ENCODE measurements at places on chromosomes 4 and X.

DNA sequence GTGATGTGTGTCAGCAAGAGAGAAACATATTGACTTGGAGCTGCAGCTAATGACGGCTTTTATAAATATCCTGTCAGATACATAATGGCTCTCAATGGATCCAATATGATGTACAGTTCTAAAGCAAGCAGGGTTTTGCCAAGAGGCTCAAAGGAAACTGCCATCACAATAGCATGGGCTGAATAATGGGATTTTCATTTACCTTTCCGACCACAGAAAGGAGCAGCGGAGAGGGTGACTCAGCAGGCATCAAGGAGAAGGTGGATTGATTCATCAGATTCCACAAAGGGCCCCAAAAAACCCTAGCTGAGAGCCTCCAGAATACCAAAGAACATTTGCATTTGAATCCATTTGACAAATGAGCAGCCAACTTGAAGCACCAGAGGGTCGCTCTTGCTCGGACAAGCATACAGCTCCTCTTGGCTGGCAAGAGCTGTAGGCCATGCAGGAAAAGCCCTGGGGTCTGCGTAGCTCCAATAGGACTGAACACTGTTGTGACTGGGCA is 355.7 kb upstream of the NOCT start:
- DNase-seq = no peak

DNA sequence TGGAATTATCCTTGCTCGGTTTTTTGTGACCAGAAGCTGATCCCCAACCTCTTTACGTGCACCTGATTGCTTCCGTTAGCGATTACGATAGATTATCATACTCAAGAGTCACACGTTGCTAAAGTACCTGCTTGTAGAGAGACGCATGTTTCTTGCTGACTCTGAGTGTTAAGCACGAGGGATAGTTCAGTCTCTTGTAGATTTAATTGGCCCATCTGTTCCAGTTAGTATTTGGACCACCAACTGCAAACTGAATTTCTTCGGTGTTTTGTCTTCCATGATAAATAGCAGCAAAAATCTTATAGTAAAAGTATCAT is 516 bp upstream of the COX18 start:
- DNase-seq = no peak

DNA sequence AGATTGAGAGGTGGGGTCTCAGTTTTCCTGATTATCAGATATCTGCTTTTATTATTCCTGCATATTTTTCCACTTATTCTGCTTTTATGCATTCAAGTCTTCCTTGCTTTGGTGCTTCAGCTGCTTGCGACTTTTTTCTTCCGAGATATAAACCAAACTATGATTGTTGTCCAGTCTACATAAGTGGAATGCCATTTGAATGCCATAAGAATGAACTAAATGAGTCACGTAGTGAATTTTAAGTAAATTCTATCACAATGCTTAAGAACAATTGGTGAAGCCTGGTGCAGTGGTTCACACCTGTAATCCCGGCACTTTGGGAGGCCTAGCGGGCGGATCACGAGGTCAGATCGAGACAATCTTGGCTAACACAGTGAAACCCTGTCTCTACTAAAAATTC is 189.1 kb downstream of the PCDH18 start:
- DNase-seq = no peak

DNA sequence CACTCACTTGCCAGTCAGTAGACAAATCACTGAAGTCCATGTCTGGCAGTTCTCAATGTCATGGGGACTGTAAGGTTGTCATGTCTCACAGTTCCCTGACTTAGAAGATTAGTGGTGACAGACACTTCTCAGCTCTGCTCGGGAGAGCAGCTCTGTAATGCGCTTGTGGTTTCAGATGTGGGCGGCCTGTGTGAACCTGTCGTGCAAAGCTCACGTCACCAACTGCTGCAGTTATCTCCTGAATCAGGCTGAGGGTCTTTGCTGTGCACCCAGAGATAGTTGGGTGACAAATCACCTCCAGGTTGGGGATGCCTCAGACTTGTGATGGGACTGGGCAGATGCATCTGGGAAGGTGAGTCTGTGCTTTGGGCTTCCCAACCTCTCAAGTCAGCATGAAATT is at the start of gene IL9R:
TSS of gene IL9R (plus strand) at position 261 of the 400 bp plus-strand sequence. CDS start at position 325, 64 bp downstream.
- no peak for DNase-seq

DNA sequence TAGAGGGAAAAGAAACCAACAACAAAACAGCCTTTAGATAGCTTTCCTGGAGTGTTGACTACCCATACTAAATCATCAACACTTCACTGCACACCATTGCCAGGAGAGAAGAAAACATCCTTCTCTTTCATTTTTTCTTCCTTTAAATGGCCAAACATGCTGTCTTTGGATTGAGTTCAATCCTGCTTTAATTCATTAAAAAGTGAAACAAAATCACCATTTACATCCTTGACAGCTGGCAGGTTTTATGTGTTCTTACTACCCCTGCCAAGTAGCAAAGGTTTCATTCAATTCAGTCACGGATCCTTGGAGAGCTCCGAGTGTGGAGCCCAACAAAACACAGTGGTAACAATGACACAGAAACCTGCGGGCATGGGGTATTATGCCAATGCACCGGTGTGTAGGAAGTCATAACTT is 568.3 kb downstream of the ANKRD50 start:
- no peak for DNase-seq

DNA sequence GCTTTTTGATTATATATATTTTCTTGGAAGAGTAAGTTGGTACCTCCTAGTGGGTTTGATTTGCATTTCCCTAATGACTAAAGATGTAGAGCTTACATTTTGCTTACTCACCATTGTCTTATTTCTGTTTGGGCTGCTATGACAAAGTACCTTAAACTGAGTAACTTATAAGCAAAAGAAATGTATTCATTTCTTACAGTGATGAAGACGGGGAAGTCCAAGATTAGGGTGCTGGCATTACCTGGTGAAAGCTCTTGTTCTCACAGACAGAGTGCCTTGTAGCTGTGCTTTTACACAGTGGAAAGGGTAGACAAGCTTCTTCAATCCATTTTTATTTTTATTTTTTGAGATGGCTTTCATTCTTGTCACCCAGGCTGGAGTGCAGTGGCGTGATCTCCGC is 229.2 kb upstream of the AGA start:
- DNase-seq = no peak

- no peak for DNase-seq
Observed at GRCh38 chr4:150828159-150828558, 186.9 kb downstream of the LRBA start.

DNA sequence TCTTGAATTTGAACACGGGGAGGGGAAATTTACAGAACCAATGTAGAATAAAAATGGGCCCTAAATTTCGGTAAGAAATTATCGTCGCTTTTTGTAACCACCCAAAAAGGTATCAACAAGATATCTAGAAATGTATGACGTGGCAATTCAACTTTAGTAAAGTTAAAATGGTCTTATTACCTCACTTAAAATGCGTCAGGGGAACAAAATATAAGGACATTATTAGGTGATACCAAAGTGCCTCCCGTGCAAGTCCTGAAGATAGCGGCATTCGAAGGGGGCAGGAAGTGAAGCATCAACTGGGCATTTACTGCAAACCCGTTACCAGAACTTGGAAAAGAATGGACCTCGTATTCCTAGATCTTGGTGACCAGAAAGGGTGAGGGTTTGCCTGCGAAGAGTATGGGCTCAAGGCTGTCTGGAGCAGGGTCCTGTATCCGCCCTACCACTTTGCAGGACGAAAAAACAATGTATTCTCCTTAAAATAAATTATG is 980 bp downstream of the AP1S2 start:
- DNase-seq = no peak

DNA sequence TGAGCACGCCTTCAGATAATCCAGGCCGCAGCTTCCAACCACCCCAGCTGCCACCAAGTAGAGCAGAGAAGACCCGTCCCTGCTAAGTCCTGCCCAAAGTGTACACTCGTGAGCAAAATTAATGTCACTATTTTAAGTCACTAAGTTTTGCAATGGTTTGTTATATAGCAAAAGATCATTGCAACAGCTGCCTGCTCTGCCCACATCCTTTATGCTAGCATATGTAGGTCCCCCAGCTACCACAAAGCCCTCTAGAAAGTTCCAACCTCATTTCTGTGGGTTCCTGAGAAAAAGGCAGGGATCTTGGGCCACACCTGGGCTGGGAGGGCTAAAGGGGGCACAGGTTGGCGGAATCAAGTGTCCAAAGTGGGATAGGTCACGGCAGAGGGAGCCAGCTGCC is 346.9 kb downstream of the BCOR start:
- DNase-seq = no peak

GRCh38 chr4:182105416-182105815 is 137.8 kb upstream of the TENM3 start:
- no peak for DNase-seq

DNA sequence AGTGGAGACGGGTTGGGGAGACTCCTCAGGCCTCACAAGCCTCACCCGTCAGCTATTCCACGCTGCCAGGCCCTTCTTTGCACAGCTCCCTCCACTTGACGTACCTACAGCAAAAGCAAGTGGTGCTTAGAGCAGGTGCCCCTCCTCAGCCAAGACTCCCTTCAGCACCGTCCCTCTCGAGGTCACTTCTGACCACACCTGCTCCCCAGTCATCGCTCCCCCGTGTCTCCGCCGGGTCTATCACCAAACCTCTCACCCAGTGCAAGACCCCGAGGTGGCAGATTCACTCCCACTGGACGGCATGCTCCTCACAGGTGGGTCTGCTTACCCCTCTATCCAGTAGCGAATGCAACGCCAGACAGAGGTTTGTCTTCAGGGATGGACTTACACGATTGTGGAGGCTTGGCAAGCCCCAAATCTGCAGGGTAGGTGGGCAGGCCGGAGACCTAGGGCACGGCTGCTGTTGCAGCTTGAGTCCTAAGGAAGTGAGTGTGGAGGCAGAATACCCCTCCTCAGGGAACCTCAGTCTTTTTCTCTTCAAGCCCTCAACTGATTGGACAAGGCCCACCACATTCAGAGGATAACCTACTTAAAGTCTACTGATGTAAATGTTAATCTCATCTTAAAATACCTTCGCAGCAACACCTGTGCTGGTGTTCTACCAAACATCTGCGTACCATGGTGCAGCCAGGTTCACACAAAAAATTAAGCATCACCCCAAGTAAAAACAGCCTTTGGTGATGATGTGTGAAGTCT is 14.5 kb upstream of the HELT start:
- no peak for DNase-seq

DNA sequence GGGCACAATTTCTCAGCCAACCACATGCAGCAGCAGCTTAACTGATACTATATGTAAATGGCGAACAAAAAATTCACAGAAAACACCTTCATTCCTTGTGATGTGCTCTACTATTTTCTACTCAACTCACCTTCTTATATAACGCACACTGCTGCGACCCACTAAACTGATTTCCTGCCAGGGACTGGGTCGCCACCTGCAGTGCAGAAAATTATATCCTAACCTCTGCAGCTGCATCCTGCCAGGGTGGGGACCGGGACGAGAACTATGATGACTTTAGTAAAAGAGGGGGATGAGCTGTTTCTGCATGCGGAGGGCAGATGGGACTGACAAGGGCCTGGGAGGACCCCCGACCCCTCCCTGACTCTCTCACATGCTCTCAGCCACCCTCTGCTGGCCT is 27.4 kb downstream of the ABLIM2 start:
- DNase-seq = no peak

DNA sequence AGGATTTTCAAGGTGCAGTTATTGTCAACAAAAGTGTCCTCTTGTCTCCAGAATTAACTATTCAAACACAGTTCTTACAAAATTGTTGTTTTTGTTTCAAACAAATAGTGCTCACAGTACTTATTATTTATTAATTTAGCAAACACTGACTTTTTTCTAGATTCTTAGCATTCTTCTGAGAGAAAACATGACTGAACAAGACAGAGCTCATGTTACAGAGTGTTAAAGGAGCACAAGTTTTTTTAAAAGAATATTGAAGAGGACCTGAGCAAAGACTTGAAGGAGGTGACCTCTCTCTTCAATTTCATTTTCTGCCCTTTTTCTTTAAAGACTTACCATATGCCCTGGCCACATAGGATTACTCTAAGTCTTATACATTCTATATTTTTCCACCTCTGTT is 2220.3 kb upstream of the AGA start:
- DNase-seq = no peak

- DNase-seq = no peak
Observed at GRCh38 chr4:41213625-41214135, 662 bp downstream of the APBB2 start.

- no peak for DNase-seq
Observed at GRCh38 chr4:18057821-18058533, 36.4 kb upstream of the LCORL start.

GRCh38 chr4:14592950-14593349 is 409.3 kb upstream of the CPEB2 start:
- DNase-seq = no peak

- no peak for DNase-seq
Observed at GRCh38 chr4:98976716-98977115, 18.8 kb upstream of the METAP1 start.

DNA sequence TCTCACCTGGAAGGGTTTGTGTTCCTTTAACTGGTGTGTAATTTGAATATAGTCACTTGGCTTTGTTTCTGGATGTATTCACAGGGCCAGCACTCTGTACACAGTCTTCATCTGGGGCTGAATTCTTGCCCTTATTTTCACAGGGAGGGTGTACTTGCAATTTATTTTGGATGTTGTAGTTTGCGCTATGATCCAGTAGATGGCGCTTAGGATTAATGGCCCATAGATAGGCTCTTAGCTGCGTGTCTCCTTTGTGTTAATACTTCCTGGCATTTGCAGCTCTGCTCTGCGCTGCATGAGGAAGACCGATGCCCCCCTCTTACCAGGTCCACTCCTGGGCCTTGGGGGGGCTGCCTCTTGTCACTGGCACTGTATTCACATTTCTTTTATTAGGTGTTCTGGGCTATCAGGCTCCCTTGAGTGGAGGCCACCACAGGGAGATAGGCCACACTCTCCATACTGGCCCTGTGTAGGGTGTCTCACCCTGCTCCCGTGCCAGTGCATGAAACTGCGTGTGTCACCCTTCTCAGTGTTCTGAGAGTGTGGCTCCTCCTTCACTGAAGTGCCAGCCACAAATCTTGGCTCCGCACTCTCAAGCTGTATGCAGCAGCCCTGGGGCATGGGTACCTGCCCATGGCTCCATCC is 562.2 kb downstream of the ZIC3 start:
- DNase-seq = no peak

DNA sequence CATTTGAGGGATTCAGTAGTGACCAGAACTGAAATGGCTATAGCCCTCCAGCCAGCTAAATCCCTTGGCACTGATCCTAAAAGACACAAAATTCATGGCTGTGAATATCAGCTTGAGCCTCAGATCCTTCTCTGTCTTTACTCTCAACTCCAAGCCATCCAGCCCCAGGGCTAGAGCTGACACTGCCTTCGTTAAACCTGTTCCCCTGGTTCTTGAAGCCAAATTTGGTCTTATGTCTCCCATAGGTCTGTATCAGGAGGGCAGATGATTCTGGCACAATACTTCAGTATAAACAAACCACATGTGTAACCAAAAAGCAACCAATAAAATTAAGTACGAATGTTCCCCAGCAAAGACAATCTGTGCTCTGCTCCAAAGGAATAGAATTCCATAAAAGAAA is 78.0 kb downstream of the ANOS1 start:
- no peak for DNase-seq

DNA sequence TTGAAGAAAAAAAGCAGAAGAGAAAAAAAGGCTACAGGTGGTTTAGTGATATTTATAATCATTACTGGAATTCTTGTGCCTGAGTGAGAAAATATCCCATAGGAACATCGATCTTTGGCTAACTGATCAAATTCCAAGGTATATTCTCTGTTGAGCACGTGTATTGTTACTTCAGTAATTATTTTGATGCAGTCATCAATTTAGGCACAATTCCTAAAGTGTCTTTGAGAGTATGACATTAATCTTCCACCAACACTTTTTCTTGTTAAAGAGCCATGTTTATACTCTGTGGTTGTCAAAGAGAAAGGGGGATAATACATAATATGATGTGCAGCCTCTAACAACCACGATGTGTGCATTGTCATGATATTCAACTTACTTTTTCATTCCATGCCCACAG is 151.1 kb downstream of the TSPAN5 start:
- no peak for DNase-seq

GRCh38 chr4:28221536-28221935 is 1360.9 kb downstream of the STIM2 start:
- DNase-seq = no peak
